Lower leg skin (tissue), 4 donors: ENCODE measurements at places on chromosomes 16 and 17. TPM values are rescaled to one million over a fixed set of nuclear protein-coding genes. Genes with fewer than 3 reads are reported as not detected.

DNA sequence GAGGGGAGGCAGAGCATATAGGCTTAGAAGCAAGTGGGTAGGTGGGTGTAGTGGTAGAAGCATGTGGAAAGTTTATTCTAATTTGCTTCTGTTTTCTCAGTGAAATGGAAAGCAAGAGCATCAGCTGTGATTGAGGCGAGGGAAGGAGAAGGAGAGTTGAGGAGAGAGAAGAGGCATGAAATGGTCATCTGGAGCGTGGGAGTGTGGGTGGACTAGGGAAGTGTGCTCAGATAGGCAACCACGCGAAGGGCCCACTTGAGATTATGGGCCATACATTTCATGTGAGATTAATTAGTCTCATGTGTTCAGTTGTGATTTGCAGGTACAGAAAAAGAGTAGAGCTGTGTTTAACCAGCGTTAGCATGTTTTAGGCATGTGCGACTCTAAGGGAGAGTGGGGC lies 20.8 kb upstream of the CDC6 start:
- DNase-seq = peak; percentile 14

GRCh38 chr17:57988301-57989250 lies 522 bp upstream of the VEZF1 start:
- peak; percentile 93 for DNase-seq

DNA sequence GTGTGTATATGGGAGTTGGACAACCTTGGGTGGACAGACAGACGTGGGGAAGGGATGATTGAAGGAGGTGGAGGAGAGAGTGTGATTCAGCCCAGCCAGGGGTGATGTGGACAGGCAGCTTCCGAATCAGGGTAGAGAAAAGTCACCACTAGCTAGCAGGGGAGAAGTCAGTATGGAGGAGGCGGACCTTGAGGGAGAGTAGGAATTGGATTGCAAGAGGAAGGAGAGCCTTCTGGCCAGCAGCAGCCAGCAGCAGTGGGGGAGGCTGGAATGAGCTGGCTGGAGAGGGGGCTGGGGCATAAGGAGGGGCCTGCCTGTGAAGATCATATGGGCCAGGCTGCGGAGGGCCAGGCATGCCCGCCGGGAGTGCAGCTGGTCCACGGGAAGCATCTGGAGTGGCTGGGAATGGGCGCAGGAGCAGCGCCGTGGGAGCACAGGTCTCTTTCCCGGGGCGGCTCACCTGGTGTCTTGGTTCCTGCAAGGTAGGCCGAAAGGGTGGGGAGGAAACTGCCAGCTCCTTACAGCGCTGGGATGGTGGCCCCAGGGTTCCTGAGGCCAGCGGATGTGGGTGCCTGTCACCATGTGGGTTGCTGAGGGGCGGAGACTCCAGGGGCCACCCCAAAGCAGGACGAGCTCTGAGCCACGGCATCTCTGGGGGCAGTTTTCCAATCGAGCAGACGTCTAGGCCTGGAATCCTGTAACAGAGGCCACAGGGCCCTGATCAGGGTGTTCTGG lies 235.3 kb downstream of the SEC14L1 start:
- no peak for DNase-seq

DNA sequence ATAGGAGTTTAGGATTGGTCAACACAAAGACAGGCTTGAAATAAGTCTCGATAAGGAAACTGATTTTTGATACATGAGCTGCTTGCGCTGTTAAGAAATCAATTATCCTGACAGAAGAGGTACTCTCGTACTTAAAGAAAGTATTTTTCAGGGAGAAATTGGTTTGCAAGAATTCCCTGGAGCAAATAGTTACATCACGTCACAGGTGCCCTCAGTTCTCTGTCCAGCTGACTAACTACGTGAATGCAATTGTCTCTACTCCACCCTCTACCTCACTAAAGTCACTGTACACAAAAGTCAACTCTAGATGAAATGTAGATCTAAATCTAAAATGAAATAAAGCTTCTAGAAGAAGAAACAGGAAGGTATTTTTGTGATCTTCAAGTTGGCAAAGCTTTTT lies 130.6 kb upstream of the KCNJ16 start:
- DNase-seq = no peak

DNA sequence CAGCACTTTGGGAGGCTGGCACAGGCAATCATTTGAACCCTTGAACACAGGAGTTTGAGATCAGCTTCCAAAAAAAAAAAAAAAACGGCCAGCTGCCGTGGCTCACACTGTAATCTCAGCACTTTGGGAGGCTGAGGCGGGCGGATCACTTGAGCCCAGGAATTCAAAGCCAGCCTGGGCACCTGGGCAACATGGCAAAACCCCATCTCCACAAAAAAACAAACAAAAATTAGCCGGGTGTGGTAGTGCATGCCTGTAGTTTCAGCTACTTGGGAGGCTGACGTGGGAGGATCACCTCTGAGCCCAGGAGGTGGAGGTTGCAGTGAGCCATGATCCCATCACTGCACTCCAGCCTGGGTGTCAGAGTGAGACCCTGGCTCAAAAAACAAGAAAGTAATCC lies 39.0 kb downstream of the GRB2 start:
- DNase-seq = no peak

DNA sequence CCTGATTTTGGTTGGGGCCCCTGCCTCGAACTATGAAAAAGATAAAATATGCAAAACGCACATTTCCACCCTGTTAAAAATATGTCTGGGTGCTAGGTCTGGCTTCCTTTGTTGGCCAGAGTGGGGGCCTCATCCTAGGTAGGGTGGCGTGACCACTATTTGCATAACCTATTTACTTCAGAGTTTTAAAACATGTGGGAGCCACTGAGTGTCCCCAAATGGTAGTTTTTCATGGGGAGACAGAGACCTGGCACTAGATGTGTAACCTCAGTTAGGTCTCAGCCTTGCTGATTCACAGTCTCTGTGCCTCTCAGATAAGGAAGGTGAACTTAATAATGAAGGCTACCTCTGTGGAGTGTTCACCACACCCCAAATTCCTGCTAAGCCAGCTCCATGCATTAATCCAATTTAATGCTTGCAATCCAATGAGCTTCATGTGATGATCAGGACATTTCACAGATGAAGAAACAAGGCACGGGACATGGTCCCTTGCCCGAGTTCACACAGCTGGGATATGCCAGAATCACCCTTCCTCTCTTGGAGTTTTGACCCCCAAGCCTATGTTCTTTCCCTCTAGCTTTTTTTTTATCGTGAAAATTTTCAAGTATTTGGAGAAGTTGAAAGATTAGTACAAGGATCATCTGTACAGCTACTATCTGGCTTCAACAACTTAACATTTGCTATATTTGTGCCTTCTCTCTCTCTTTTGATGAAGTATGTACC lies 103.4 kb downstream of the IRF8 start:
- DNase-seq = peak; percentile 23

DNA sequence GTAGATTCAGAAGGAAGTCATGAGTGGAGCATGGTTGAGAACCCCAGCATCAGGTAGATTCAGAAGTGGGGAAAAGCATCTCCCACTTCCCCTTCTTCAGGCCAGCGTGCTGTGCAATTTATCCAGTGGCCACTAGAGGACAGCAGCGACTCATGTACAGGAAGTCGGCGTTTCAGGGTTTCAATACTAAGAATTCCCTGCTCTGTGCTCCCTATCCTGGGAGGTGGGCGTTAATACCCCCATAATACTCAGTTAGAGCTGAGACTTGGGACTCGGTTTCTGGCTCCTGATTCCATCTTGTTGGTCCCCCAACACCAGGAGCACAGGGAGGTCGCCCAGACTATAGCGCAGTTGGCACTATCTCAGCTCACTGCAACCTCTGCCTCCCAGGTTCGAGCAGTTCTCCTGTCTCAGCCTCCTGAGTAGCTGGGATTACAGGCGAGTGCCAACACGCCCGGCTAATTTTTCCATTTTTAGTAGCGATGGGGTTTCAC lies 75.3 kb upstream of the AMZ2 start:
- DNase-seq = peak; percentile 72

DNA sequence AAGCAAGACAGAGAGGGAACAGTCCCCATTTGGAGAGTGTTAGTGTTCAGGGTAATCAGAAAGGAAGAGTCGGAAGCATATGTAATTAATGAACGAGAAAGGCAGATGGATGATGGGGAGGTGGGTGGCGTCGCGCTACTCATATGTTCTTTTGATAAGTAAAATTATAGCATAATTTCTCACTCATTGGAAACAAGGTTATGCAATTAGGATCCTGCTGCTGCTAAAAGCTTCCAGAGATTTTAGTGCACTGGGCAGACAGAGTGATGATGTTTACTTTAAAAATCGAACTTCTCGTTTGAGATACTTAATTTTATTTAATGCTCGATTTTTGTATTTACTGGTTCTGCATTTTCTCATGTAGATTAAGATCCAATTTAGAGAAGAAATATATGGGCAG lies 96.2 kb downstream of the PRKCA start:
- DNase-seq = no peak

GRCh38 chr16:27482397-27483087 lies 67.2 kb downstream of the GTF3C1 start:
- no peak for DNase-seq

GRCh38 chr17:81334987-81335772 lies 40.1 kb upstream of the SLC38A10 start:
- DNase-seq = no peak

DNA sequence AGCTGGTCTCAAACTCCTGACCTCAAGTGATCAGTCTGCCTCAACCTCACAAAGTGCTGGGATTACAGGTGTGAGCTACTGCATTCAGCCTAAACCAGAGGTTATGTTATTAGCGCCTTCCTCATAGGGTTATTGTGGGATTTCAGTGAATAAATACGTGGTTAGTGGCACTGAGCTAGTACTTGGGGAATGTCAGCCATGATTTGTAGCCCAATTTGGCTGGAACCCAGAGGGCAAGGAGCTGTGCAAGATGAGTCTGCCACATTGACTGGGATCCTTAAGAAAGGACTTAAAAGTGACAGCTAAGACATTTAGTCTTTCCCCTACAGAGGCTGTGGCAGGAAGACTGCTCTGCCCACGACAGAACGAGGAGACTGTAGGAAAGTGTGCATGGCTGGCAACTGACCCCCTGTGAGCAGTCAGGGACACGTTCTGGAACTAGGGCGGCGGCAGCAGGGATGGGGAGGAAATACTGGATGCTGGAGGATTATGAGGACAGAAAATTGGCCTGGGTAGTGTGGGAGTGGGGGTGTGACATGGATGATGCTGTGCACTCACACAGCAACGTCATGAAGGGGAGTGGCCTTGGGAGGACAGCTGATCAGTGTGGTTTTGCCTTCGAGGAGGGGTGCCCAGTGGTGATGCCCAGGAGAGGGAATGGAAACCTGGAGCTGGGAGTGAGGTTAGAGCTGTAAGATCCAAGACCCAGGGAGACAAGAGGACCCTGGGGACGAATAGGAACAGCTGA lies 14.6 kb downstream of the ATP5PD start:
- DNase-seq = peak; percentile 80

- peak; percentile 40 for DNase-seq
These were observed 66.8 kb downstream of the DNAH3 start for GRCh38 chr16:21083729-21084268.

DNA sequence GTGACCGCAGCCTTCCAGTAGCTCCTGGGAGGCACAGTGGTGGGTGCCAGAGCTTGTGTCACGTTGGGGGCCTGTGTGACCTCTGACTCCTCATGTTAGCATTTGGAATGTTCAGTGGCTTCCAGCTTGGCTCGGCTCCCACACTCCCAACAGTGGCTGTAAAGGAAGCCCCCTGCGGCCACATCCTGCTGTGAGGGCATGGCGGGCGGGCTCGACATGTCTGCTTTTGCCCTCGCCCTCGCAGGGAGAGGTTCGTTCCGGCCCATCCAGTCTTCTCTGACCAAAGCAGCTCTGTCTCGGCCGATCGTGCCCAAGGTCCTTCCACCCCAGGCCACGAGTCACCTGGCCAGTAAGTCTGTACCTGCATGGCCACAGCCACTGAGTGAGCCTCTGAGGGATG lies 12.2 kb upstream of the JPT2 start:
- DNase-seq = no peak

GRCh38 chr16:4723071-4723767 lies 10.9 kb downstream of the ANKS3 start:
- DNase-seq = no peak

- no peak for DNase-seq
These were observed 1.3 kb downstream of the C17orf67 start for GRCh38 chr17:56832446-56832845.

DNA sequence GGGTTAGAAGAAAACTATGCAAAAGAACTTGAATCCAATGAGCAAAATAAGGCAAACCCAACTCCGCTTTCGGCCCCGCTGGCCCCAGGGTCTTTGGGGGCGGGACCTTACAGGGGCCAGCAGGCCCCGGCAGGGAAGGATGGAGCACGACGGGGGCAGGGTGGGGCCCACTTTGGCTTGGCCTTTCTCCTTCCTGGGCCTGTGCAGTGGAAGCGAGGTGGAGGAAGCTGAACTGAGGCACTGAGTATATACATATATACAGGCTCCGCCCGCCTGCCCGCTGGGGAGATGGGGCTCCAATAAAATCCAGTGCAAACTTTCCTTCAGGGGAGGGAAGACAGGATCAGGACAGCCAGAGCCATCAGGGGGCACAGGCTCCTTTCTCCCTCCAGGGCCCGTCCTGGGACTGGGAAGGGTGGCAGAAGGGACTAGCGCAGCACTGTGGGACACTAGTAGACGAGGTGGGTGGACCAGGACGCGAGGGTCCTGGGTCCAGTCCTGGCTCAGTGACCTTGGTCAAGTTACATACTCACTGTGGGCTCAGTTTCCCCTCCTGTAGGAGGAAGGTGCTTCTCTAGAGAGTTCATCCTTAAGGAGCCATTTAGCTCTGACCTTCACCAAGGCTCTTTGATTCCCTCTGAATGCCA lies 20.9 kb upstream of the MPO start:
- DNase-seq = peak; percentile 79

GRCh38 chr17:75514919-75515495 lies 330 bp downstream of the CASKIN2 start:
- DNase-seq = no peak

GRCh38 chr17:57021226-57021940 lies 43.5 kb downstream of the SCPEP1 start:
- DNase-seq = no peak

The KRT32 gene
- 11.6 TPM for total RNA-seq

The MYO15A gene
- total RNA-seq = 0.30 TPM

The SPNS2 gene
- 74.9 TPM for total RNA-seq

The PLEKHM1 gene
- 199 TPM for total RNA-seq

The HAP1 gene
- 1.2 TPM for total RNA-seq

The TLCD1 gene
- 23.1 TPM for total RNA-seq

The CCL8 gene
- not detected for total RNA-seq

The NKD1 gene
- 15.2 TPM for total RNA-seq

The GNAO1 gene
- total RNA-seq = 0.67 TPM

The CACNG3 gene
- not detected for total RNA-seq

The AOC3 gene
- 8.2 TPM for total RNA-seq

The CBX2 gene
- 3.1 TPM for total RNA-seq
